H7 (cell line): ENCODE measurements at places on chromosomes 7 and 10.

GRCh38 chr10:62577666-62578291 is 203.6 kb downstream of the ZNF365 start:
- DNase-seq, result no peak

DNA sequence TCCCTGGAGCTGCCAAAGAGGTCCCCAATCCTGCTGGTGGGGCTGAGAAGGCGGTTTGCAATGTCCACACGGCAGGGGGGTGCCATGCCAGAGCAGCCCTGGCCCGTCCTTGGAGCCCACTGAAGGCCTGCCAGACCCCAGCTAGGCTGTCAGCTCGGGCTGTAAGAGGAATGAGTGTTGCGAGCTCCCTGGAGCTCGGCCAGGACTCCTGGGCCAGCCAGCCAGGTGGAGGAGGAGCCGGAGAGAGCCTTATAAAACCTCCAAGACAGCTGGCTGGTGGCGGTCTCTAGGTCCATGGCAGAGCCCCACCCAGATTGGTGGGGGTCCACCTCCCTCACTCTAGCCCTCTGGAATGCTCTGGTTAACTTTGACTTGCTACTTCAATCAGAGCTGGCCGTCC is 55.1 kb upstream of the CALN1 start:
- peak; percentile 23 for DNase-seq

- DNase-seq, result no peak
Observed at GRCh38 chr10:7710446-7710845, 7.3 kb downstream of the ITIH2 start.

GRCh38 chr10:90644165-90644564 is 213.7 kb downstream of the HTR7 start:
- DNase-seq, result no peak

DNA sequence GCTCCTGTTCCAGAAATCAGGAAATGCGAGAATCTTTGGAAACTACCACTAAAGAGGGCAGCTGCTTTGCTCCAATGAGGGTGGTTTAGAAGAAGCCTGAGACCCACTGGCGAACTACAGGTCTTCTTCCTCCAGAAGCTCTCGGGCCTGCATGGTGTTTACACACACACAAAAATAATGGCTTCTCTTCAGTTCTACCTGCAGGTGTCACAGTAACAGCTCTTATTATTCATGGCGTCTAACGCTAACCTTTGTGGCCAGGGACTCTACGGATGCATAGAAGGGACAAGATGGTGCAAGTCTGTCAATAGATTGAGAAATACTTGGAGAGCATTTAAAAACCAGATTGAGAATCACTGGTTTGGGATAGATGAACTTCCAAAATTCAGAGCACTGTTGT is 22.4 kb downstream of the GPR141 start:
- DNase-seq, result no peak

GRCh38 chr7:129955993-129956543 is 3.3 kb upstream of the UBE2H start:
- DNase-seq, result no peak

GRCh38 chr7:75921479-75921878 is 6.5 kb downstream of the POR start:
- no peak for DNase-seq

DNA sequence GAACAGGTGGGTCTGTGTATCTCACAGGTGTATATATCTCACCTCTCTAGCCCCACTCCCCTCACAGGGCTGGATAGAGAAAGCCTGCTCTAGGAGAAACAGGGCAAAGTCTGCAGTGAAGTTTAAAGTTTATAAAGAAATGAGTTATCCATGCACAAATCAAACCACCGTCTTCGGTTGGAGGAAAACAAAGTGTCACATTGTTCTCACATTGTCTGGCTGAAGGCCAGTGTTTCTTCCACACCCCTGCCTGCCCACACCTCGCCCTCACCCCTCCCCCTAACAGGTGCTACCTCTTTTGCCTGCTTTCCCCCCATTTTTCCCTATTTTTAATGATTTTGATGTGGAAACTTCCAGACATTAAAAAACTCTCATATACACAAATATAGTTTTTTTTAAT is 25.8 kb downstream of the AQP1 start:
- DNase-seq, result no peak

DNA sequence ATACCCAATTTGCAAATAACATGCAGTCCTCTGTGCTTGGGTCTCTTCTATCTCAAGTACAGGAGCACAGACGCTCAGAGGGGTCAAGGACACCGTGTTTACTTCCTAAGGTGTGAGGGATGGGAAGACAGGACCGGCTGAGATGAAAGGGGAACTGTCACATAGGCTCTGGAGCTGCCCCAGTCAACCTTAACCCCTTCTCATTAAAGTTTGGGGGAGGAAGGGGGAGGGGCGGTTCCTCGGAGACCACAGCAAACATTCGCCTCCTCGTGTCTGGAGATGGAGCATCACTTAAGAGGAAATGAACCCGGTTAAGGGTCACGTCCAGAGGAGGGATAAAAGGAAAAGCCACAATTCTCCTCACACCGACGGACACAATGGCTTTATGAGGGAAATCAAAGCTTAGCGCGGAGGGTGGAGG is 1.1 kb downstream of the SH3PXD2A start:
- DNase-seq, result peak; percentile 75

DNA sequence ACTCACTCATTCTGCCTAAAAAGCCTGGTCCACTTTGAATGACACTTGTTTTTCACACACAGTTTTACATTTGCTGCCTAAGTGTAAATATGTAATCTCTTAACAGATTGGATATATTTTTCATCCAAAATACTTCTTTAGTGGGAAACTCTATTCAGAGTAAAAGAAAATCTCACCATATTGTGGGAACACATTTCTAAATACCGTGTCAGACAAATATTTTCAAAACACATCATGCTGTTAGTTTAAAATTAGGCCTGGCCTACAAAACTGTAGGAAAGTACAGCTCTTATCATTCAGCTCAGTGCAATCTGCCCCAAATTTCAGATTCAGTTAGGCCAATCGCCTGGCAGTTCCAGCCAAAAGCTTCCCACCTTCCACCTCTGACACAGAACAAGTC is 849.8 kb downstream of the NXPH1 start:
- DNase-seq, result no peak

DNA sequence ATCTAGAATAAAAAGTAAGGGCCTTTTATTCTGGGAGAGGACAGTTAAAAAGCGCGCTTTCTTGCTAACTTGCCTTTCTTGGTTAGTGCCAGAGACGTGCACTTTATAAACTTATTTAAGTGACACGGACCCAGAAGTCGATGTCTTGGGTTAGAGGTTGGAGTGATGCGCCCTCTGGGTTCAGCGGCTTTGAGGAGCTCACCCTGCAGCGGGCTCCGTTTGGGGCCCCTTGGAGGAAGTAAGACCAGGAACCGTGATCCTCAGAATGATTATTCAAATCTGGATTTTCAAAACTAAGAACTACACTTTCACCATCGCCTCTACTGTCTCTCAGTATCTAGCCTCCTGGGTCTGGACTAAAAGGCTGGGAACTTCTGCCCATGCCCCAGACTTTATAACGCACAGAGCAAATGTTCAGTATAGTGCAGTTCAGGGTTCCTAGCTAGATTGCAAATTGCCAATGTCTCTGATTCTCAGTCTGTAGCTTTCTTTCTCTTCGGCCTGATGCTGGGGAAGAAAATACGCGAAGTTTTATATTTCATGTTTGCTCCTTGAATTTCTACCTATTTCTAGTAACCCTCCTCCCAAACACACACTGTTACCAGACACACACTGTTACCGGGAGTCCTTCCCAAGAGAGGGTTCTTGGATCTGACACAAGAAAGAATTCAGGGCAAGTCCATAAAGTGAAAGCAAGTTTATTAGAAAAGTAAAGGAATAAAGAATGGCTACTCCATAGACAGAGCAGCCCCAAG is 18.6 kb upstream of the SMO start:
- DNase-seq, result peak; percentile 58

- peak; percentile 64 for DNase-seq
Observed at GRCh38 chr10:43046288-43046991, 30.4 kb upstream of the RET start.

- no peak for DNase-seq
Observed at GRCh38 chr10:104043854-104044253, 41.8 kb downstream of the COL17A1 start.

DNA sequence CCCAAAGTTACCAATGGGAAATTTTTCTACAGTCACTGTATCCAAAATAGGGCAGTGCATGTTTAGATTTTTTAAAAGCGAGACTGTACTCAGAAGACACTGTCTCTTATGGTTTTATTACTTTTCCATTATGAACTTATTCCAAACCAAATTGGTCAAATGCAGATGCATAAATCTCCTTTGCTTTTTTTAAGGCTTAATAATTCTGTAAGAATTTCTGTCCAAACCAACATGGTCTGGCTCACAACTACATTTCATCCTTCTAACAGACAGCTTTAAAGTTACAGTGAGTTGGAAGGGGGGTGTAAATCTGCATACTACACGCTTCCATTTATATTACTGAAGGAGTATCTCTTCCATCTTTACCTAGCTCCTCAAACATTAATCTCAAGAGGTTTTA is 199.2 kb downstream of the SLC25A13 start:
- DNase-seq, result no peak

GRCh38 chr10:102264371-102264770 is 19.0 kb downstream of the GBF1 start:
- no peak for DNase-seq

- DNase-seq, result no peak
Observed at GRCh38 chr7:132501956-132502355, 74.3 kb downstream of the PLXNA4 start.

DNA sequence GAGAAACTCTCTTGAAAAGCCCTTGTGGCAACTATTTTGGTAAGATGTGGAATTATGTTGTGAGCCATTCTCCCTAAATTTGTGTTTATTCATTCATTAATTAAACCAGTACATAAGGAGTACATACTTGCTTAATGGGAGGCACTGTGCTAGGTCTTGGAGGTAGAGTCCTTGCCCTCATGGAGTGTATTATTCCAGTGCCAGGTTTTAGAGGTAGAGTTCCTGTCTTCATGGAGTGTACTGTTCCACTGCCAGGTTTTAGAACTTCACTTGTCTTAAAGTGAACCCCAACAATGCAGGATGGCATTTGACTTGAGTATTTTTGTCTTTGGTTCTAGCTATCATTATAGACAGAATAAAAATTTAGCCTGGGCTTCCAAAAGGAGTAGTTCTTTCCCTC is 8.8 kb downstream of the MXI1 start:
- DNase-seq, result no peak

GRCh38 chr10:9239298-9239697 is 1184.8 kb downstream of the GATA3 start:
- no peak for DNase-seq

DNA sequence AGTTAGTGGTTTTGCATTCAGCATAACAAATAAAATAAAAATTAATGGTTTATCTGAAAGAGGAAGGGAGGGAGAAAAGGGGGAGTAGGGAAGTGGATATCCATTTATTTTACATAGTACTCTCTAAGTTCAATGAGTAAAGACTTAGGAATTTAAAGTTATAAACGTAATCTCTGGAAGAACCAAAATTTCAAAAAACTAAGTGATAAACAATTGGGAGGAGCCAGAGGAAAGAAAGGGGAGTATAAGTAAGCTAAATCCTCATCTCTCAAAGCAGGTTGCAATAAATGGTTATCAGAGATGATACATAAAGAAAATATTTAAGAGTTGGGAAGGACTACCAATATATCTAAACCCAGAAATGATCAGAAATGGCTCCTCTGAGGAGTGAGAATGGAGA is 46.4 kb downstream of the ANK3 start:
- no peak for DNase-seq

- DNase-seq, result no peak
Observed at GRCh38 chr10:78953113-78953798, 115.5 kb upstream of the ZMIZ1 start.

GRCh38 chr7:25763463-25763860 is 388.5 kb upstream of the NFE2L3 start:
- DNase-seq, result no peak

DNA sequence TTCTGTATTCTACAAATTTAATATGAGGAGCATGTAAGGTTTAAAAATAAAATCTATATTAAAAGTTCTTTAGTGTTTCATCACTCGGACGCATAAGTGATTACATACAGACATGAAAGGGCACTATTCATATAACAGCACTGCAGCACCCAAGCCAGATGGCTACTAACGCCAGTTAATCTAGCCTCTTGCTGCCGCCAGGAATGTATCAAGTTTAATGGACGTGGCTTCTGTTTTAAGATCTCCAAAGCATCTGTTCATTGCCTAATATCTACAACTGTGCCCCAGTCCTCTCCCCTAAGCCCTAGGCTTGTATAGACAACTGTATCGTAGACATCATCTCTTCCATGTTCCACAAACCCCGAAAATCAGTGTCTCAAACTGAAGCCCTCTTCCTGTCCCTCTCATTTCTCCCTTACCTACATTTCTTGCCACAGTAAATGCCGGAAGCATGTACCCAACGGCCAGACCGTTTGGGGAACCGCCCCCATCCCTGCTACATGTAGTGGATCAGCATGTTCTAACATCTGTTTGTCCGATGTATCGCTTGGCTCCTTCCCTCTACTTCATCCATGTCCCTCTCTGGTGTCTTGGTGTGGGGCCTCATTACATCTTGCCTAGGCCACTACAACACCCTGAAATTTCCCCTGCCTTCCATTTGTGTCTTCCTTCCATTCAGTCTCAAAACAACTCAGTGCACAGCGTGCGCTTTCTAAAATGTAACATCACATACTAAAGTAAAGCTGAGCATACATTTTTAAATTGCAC is 147.5 kb upstream of the RSU1 start:
- DNase-seq, result no peak

DNA sequence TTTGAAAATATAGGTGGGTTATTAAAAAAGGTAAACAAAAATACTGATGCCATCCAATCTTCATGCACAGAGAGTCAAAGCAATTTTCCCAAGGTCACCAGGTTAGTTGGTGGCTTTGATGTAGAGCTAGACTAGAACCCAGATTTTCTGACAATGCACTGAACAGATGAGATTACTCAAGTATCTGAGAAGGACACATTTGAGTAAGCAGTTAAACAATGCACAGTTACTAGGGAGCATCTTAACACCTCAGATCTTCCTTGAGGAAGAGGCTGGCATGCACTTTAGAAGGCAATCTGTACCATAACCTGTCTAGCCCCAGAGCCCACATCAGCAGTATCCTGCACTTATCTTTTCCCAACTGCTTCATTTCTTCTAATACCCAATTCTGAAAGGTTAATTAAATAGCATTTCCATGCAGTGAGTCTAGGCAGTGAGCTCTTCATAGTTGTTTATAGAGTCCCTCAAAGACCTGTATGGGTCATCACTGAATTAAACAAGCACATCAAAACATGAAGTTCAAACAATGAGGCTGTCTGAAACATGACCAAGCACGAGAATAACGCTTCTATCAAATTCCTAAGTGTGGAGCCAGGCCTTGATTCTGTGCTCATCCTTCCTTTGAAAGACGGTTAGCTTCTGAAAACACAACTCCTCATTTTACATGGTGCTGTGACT is 38.2 kb upstream of the ANK3 start:
- DNase-seq, result no peak

- no peak for DNase-seq
Observed at GRCh38 chr7:68965351-68965750, 632.9 kb upstream of the AUTS2 start.

DNA sequence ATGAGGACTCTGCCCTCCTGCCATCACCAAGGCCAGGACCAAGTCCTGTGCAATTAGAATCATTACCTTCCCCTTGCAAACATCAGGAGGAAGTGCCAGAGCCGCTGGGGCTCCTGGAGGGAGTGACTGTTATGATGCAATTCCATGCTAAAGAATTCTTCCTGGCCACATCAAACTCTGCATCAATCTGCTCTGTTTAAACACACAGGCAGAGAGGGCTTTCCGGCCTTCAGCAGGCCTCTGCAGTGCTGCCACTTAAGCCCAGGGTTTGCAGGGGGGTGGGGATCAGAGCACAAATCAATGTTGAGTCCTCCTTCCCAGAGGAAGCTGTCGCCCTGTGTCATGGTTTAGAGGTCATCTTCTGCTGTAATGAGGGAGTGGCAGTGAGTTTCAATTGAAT is 58.1 kb downstream of the CTBP2 start:
- DNase-seq, result no peak

GRCh38 chr7:111931016-111931517 is 275.1 kb downstream of the DOCK4 start:
- DNase-seq, result peak; percentile 26
